HT-29 (cell line): ENCODE measurements at places on chromosomes 1 and 21.

DNA sequence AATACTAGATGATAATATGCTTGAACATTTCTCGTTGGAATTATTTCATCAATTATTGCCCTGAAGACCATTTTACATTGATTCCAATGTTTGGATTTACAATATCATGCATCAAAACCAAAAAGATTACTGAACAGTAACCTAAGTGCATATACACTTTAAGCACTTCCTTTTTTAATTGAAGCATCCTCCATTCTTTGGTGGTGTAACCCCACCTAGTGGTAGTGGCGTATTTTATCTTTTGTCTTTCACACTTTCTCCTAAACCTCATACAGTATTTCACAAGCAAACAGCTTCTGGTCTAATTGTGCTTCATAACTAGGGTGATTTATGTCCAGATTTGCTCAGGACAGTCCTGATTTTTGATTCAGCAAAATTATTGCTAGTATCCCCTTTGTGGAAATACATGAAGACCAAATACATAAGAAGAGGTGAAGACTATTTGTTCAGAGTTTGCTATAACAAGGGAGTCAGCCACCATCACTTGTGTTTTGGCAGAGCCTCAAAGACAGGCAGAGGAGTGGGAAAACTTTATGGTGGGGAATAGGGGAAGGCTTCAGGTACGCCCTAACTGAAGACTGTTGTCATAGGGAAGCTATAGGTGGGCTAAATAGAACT lies 3.4 kb upstream of the NVL start:
- peak; percentile 81 for DNase-seq

DNA sequence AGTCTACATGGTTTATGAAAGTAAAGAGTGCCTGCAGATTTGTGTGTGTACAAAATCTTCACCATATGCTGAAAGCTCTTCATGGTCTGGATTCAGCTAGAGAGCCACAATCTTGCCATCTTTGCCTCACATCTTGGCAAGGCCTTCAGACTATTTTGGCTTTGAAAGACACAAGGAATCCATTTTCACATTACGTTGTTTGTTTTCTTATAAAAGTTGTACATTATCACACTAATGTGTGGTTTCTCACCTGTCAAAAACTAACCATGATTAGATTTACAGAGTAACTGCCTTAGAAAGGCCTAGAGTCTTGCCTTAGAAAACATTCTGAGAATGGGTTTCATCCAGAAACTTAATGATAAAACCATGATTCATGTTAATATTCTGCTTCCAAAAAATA lies 494.6 kb downstream of the NEGR1 start:
- no peak for DNase-seq

DNA sequence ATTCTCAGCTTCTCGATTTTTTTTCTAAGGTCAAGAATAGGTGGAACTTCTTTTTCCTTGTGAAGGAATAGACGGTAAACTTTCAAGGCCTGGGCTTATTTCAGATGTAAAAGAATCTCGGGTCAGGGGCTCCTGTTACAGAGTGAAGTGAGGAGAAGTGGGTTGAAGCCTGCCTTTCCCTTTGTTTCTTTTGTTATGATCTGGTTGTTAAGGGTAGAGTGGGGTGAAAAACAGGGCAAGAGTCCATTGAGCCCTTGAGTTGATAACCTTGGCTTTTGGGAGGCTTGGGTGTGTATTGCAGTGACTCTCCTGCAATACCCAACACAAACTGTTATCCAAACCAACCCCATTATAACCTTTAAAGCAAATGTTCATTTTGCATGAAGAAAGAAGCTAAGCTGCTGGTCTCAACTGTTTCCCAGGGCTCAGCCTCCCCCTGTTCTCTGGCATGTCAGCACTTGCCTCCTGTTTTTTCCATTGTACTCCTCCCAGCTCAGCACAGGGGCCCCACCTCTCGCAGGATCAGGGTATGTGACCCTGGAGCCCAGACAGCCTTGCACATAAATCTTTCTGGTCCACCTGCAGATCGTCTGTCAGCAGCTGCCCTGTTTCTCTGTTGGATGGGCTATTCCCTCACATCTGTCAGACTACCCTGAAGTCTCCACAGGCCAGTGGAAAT lies 102.4 kb downstream of the CACHD1 start:
- DNase-seq = no peak

- DNase-seq = peak; percentile 23
Measured at GRCh38 chr1:219581344-219581743, 31.6 kb downstream of the ZC3H11B start.

DNA sequence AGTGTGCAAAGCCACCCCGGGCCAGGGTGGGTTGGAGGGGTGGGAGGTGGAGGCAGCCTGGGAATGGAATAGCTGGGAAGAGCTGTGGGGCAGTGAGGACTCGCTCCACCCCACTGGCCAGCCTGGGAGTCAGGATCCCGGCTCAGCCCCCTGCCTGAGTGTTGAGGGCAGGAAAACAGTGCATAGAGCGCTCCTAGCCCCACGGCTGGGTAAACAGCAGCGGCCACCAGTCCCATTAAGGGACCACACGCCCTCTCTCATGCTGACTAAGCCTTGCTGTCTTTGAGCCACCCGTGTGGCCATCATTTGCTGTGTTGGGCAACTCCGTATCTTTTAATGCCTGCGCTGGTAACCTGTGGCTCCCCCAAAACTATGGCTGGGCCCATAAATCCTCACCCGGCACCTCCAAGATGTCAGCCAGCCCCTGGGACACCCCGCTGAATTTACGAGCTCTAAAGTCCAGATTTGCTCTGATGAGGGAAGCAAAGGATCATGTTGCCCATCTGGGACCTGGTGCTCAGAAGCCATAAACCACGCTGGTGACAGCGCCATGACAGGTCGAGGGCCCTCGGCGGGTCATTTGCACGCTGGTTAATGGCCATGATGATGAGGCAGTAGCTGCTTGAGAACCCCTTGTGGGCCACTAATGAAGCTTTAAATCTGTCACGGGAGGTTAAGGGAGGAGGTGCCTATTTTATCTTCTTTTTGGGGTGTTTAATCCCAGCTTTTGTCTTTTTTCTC lies 34.9 kb downstream of the SYF2 start:
- no peak for DNase-seq

GRCh38 chr1:76147917-76148316 lies 73.4 kb downstream of the ST6GALNAC3 start:
- DNase-seq = no peak

- DNase-seq = no peak
Measured at GRCh38 chr21:29801122-29801521, 138.7 kb downstream of the GRIK1 start.

- no peak for DNase-seq
Measured at GRCh38 chr1:8477166-8477982, 159.5 kb downstream of the SLC45A1 start.

DNA sequence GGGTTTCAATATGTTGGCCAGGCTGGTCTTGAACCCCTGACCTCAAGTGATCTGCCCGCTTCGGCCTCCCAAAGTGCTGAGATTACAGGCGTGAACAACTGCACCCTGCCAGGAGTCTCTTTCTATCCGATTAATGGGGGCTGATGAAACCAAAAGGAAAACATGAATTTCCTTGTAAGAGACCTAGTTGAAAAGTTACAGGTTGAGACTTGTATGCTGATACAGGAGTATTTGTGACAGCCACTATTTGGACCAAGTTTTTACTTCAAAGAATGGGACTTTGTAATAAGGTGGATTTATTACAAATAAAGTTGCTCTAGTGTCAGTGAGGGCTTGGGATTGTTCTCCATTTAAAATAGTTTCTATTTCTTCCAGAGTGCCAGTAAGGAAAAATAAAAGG lies 43.6 kb upstream of the TMEM61 start:
- no peak for DNase-seq

DNA sequence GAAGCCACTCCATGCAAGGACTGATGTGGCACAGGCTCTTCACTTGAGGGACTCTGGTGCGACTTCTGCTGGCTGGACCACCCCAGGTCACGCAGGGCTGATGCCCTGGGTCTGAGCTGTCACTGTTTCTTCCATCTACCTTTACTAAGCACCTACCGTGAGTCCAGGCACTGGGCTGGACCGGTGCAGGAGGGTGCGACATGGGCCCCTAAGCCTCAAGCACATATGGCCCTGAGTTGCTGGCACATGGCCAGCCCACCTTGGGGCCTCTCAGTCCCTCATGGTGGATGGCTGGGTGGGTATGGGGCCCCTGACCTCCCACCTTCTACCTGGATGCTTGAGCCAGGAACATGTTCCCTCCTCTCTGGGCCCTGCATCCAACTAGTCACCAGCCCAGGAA lies 76.0 kb downstream of the DMRTB1 start:
- DNase-seq = no peak

GRCh38 chr21:22855581-22855980 lies 1857.4 kb downstream of the NCAM2 start:
- no peak for DNase-seq

GRCh38 chr1:171310661-171311087 lies 3.3 kb upstream of the FMO4 start:
- no peak for DNase-seq

- no peak for DNase-seq
Measured at GRCh38 chr1:169326261-169326955, 41.2 kb downstream of the NME7 start.

- DNase-seq = no peak
Measured at GRCh38 chr1:224420106-224420505, 14.5 kb downstream of the WDR26 start.

- DNase-seq = no peak
Measured at GRCh38 chr1:198641501-198641900, 2.7 kb downstream of the PTPRC start.

GRCh38 chr1:233143241-233143640 lies 152.3 kb downstream of the PCNX2 start:
- DNase-seq = no peak

- no peak for DNase-seq
Measured at GRCh38 chr1:9732123-9732971, 80.8 kb downstream of the PIK3CD start.

DNA sequence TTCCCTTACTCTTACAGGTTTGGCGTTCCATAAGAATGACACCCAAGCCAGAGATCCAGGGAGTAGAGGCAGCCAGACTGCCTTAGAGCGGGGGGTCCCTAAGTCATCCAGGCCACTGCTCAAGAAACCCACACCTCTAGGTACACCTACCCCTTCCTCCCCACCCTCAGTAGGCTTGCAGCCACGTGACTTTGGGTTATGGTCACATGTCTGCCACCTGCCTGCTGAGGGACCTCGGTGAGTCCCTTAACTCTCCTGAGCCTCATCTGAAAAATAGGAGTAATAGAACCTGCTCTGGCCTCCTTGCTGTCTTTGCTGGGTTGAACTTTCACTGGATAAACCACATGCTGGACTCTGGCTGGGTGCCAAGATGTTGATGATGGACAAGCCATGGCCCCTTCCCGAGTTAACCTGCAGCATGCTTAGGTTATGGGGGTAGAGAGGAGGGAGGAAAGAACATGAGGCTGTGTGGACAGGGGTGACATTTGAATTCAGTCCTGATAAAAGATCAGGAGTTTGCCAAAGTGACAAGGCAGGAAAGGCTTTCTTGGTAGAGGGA lies 4.5 kb downstream of the RPS6KA1 start:
- DNase-seq = no peak

GRCh38 chr21:42374457-42374856 lies 8.1 kb upstream of the TFF1 start:
- DNase-seq = no peak

DNA sequence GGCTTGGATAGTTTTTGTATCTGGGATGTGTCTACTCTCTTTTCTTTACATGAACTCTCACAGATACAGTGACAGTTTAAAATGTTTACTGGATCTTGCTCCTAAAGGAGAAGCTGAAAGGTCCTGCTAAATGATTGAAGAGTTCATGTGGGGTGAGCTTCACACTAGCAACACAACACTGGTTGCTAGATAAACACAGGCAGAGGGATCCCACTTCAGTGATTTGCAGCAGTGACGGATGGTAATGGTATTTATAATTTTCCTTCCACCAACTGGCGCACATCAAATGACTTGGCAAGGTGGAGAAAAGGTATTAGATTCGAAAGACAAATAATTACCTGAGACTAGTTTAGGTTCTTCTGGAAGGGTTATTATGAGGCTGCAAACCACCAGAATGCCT lies 270.2 kb downstream of the TBX15 start:
- no peak for DNase-seq

GRCh38 chr1:78269591-78269990 lies 221.2 kb upstream of the PTGFR start:
- no peak for DNase-seq

- DNase-seq = peak; percentile 25
Measured at GRCh38 chr1:33350611-33351280, 29.8 kb upstream of the A3GALT2 start.

DNA sequence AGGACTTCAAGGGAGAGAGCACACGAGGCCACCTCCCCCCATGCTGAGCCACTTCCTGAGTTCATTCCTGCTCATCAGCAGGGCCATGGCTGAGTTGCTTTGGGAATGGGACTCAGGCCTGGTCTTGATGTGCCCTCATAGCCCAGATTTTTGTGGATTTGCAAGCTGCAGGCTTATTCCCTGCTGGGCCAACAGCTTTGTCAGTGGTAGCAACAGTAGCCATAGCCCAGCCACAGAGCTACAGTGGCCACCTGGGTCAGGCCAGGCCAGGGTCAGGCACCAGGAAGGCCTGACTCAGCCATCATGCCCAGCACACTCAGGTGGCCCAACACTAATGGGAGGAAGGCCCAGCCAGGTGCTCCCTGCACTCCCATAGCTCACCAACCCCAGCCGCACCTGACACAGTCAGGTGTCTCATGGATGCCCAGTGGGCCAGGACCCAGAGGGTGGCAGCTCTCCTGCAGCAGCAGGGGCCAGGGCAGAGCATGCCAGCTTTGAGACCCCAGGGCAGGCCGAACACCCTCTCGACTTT lies 33.5 kb downstream of the EPHA2 start:
- DNase-seq = no peak

DNA sequence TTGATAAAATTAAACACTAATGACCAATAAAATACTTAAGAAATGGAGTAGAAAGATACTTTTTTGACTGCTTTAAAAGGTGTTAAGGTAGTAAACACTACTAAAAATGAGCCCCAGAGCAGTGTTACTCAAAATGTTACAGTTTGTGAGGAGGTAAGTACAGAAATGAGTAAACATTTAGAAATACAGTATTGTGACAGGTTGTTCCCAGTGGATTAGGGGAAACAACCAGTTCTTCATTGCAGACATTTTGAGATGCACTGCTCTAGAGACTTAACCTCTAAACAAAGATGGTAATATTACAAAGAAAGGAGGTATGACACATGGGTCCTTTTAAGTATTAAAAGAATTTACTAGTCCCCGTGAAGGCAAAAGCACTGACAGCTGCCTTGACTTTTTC lies 12.7 kb downstream of the DHX9 start:
- no peak for DNase-seq

- no peak for DNase-seq
Measured at GRCh38 chr1:184620469-184620868, 134.2 kb downstream of the EDEM3 start.

- DNase-seq = no peak
Measured at GRCh38 chr1:221241157-221241556, 361.9 kb downstream of the HLX start.

- DNase-seq = no peak
Measured at GRCh38 chr1:202288177-202288576, 53.6 kb downstream of the UBE2T start.

DNA sequence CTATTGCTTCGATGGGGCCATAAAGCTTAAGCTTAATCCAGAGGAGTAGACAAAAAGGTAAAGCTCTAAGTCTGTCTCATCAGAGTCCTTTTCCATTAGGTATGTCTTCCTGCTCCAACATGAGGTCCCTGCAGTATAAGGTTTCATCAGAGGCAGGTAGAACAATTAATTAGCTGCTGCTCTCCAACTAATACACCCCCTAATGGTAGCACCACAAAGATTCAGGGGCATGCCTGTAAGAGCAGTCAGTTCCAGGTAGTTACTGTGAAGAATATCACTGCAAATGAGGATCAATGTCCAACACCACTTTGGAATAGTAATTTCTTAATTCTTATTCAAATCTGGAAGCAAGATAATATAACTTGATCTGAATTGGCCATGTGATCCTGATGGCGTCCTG lies 160.3 kb upstream of the ESRRG start:
- DNase-seq = no peak
